ENCODE measurements at places on chromosomes 12 and 14.

GRCh38 chr12:82687021-82688011 is 610 bp downstream of the TMTC2 start:
- DNase-seq, result peak; percentile 94

- peak; percentile 49 for DNase-seq
Observed at GRCh38 chr14:66070542-66071319, 415.4 kb upstream of the CCDC196 start.

DNA sequence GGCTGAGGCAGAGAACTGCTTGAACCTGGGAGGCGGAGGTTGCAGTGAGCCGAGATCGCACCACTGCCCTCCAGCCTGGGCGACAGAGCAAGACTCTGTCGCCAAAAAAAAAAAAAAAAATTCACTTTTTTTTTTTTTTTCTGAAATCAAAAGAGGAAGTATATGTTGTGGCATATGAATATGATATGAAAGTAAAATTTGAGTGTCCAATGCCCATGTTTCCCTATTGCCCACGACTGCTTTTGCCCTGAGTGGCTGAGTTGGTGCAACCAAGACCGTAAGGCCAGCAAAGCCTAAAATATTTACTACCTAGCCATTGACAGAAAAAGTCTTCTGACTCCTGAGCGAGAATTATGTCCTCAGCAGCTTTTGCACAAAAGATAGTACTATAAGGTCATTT is 101.7 kb upstream of the PARP11 start:
- DNase-seq, result no peak

DNA sequence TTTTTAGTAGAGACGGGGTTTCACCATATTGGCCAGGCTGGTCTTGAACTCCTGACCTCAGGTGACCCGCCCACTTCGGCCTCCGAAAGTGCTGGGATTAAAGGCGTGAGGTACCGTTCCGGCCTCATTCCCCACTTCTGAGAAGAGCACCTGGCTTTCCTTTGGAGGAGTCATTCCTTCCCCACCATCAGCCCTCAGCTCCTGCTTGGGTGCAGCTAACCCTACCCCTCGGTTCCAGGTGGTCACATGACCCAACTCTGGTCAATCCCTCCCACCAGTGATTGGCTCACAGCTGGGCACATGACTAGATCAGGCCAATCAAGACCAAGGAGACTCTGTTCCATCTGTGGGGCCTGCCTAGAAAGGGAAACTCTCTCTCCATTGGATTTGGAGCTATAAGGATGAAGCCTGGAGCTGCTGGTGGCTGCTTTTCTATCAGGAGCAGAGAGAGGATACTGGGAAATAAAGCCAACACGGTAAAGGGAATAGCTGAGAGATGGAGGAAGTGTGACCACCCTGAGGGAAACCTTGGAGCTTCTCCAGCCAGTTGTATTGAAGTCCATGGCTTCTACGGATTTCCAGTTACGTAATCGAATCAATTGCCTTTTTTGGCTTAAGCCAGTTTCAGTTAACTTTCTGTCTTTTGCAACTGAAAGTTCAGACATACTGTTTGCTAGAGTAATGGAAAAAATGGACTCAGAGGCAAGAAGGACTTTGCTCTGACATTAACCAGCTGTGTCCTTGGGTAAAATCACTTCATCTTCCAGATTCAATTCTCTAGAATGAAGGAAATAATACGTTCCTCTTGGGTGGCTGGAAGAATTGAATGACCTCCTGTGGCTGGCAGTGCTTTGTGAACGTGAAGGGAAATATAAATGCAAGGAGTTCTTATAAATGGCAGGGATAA is 19.7 kb upstream of the IFT81 start:
- DNase-seq, result no peak

GRCh38 chr14:77206261-77206824 is 24.7 kb downstream of the TMEM63C start:
- peak; percentile 61 for DNase-seq

GRCh38 chr14:69553252-69553651 is 21.4 kb downstream of the CCDC177 start:
- DNase-seq, result no peak

DNA sequence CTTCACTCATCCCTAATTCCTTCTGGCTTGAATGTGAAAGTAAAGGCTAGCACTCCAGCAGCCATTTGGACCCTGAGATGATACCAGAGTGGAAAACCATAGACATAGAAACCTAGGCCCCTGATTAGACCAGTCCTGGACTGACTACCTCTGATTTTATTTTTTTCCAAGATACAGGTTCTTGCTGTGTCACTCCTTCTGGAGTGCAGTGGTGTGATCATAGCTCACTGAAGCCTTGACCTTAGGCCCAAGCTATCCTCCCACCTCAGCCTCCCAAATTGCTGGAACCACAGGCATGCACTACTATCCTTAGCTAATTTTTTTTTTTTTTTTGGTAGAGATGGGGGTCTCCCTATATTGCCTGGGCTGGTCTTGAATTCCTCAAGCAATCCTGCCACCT is 74.4 kb upstream of the STAC3 start:
- DNase-seq, result no peak

- no peak for DNase-seq
Observed at GRCh38 chr12:109460538-109460937, 16.6 kb downstream of the KCTD10 start.

- peak; percentile 38 for DNase-seq
Observed at GRCh38 chr12:113030875-113031525, 25.5 kb upstream of the DTX1 start.

DNA sequence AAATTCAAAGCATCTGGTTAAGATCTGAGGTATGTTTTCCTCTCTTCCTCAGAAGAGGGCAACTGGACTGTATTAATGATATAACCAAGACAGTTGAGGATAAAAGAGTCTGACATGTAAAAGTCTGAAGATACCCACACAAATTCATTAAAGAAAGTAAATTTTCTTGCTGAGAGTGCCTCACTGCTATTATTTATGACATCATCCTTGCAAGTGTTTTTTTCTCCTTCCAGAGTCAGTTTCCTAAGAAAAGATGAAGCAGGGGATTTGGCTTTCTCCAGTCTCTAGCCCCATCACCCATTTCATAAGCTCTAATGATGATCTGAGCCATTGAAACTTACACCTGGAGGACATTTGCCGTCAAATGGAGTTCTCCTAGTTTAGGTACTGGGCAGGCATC is 21.0 kb upstream of the MYBPC1 start:
- DNase-seq, result no peak

DNA sequence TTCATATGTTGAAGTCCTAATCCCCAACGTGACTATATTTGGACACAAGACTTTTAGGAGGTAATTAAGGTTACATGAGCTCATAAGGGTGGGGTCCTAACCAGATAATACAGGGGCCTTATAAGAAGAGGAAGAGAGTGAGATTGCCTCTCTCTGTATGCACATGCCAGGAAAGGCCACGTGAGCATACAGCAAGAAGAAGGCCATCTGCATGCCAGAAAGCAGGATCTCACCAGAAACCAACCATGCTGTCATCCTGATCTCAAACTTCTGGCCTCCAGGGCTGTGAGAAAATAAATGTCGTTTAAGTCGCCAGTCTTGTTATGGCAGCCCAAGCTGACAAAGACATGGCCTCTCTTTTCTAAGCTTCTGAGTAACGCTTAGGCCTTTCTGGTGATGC is 69.0 kb upstream of the GPHB5 start:
- DNase-seq, result no peak

DNA sequence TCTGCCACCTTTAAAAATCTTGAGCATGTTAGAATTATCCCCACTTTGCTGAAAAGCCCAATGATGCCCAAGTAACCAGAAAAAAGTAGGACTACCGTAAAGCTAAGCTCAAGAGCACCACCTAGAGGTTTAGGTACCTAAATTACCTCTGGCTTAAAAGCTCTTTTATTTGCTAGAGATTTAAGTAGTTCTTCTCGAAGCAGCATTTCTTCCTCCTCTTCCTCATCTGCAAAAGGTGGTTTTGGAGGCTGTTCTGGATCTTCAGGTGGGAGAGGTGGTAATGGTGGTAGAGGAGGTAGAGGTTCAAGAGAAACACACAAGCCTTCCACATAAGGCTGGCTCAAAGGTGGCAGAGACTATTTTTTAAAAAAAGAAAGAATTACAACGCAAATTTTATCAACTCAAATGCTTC is 26.9 kb downstream of the ZFC3H1 start:
- DNase-seq, result peak; percentile 85

DNA sequence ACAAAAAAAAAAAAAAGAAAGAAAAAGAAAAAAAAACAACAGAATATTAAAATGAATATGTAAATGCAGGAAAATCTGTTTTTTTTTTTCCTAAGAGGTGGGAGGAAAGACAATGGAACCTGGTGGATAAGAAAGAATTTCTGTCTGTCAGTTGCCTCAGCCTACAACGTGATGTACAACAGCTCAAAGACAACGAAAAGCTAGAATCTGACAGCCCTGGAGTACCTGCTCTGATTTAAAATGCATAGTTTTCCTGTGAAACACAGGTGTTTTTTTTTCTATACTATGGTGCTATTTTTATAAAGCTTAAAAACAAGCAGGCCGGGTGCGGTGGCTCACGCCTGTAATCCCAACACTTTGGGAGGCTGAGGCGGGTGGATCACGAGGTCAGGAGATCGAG is 30.0 kb upstream of the ULK1 start:
- DNase-seq, result no peak

GRCh38 chr12:68479261-68479895 is 131.3 kb upstream of the RAP1B start:
- DNase-seq, result no peak

DNA sequence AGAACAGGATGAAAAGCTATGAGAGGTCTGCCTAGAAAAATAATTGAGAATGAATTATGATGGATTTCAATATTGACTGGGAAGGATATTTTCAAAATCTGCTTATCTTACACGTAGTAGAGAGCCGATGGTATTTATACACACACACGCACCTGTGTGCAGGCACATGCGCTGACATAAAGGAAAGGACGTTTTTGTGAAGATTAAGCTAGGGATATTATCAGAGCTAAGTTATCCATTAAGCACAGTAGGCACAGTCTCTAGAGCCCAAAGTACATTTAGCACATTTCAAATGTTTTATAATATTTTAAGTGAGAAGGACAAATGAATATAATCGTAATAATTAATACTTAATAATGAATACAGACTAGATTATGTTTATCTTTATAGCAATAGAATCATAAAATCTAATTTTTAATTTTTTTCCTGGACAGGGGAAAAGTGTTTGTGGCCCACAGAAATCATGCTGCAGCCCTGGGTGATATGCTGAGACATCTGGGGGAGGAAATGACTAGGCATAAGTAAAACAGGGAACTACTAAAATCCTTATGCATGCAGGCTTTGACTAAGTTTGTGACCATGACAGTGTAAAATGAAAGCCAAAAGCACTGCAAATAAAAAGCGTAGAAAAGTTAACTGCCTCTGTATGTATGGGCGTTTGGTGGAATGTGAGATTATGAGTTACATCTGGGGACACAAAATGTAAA is 146.1 kb downstream of the KITLG start:
- DNase-seq, result no peak

DNA sequence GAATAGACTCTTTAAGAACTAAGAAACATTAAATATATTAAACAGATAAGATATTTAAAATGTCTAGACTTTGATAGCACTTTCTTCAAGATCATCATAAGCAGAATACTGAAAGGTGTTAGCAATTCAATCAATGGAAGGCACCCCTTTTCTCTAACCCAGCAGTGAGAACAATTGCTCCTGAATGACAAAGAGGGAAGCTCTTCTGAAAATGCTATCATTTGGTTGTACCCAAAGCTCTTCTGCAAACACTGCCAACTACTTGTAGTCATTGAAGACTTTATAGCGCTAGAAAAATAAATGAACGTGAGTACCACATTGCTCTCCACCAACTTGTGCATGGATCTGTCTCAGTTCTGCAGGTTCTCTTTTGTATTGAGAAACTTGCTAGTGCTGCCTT is 62.2 kb upstream of the LMO3 start:
- DNase-seq, result no peak

GRCh38 chr14:32259368-32260013 is 56.4 kb upstream of the RNU6-8 start:
- no peak for DNase-seq

- no peak for DNase-seq
Observed at GRCh38 chr12:12238605-12239004, 28.2 kb downstream of the LRP6 start.

GRCh38 chr12:79534029-79534867 is 156.5 kb downstream of the PAWR start:
- no peak for DNase-seq

DNA sequence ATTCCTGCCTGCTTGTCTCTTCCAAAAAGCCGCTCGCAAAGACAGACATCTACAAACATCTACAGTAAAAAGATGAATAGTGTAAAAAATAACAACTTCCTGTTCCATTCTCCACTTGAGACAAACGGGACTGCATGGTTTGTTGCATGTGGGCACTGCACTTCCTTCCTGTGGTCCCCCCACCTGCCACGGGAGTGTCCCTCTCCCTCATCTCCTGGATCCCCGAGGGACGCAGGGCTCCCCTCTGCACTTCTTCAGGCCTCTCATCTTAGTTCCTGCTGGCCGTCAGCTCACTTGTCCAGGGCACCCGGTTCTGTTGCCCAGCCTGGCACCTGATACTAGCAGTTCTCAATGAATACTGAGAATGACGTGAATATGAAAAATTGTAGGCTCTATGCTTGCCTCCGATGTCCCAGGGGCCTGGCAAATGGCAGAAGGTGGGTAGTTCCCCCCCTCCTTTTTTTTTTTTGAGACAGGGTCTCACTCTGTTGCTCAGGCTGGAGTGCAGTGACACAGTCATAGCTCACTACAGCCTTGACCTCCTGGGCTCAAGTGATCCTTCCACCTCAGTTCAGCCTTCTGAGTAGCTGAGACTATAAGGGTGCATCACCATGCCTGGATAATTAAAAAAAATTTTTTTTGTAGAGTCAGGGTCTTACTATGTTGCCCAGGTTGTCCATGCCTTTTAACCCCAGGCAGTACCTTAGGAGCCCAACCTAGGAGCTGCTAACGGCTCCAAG is 3.5 kb upstream of the KLC1 start:
- DNase-seq, result no peak

GRCh38 chr12:2877047-2877952 is at the start of the genes FOXM1 and RHNO1:
Gene FOXM1, minus strand, starts transcription at chr12:2877174. Its CDS starts 2,696 bp downstream, at chr12:2874478.
Gene RHNO1, plus strand, starts transcription at chr12:2877223. Its CDS starts 8,144 bp downstream, at chr12:2885367.
- DNase-seq, result peak; percentile 96

DNA sequence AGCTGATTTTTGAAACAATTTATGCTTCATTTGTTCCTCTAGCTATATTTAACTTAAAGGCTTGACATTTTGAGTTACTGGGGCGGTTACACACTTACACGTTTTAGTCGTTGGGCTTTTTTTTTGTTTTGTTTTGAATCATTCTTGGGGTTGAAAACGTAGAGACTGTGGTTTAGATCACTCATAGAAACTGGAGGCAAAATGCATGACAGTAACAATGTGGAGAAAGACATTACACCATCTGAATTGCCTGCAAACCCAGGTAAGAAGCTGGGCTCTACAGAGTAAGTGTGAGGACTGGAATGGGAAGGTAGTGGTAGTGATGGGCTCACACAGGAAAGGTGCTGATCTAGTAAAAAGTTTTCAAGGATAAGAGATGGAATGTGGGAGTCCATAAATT is at the start of gene CLEC2D:
TSS of gene CLEC2D (plus strand) at position 180 of the 400 bp plus-strand sequence. CDS start at position 202, 22 bp downstream.
- DNase-seq, result no peak
